Activated CD4-positive, alpha-beta T cell treated with anti-CD3 and anti-CD28 coated beads, Interleukin-2, Interleukin-6, amounts not matched to agents 100 ng/mL and 50 ng/mL, durations not matched to agents 16 hours and 8 hours (primary cell): ENCODE measurements at places on chromosomes 7 and 10.

- DNase-seq: no peak
These were observed 576.1 kb upstream of the LRRTM3 start for GRCh38 chr10:66349726-66350125.

DNA sequence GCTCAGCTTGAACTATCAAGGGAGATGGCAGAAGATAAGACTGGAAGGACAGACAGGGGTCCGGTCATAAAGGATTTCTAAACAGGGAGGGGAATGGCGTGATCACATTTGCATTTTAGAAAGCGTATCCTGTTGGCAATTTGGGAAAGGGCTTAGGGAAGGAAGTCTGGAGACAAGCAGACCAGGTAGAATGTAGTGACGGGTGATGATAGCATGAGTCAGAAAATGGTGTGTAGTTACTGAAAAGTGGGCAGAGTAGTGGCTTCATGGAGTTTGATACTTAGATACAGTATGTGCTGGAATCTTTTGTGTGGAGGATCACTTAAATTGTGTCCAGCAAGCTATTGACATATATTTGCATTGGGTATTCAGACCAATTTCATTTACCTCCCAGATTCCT, 61.2 kb downstream of the LRGUK start:
- DNase-seq: no peak

GRCh38 chr10:75969031-75969430, 537.6 kb downstream of the LRMDA start:
- DNase-seq: no peak

- DNase-seq: no peak
These were observed 62.8 kb downstream of the ADARB2 start for GRCh38 chr10:1674501-1674900.

DNA sequence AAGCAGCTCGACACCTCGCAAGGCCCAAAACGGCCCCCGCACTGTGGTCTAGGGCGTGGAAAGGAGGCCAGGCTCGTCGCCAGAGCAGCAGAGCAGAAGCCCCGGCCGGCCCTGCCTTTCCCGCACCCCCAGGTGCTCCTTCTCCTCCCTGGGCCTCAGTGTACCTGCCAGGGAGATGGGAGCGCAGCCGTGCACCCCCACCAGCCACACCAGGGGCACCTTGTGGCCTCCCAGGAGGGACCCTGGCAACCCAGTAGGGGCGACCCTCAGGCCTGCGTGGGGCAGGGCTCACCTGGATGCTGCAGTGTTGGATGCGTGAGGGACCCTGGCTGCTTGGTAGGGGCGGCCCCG, 9.5 kb downstream of the PDGFA start:
- DNase-seq: no peak

DNA sequence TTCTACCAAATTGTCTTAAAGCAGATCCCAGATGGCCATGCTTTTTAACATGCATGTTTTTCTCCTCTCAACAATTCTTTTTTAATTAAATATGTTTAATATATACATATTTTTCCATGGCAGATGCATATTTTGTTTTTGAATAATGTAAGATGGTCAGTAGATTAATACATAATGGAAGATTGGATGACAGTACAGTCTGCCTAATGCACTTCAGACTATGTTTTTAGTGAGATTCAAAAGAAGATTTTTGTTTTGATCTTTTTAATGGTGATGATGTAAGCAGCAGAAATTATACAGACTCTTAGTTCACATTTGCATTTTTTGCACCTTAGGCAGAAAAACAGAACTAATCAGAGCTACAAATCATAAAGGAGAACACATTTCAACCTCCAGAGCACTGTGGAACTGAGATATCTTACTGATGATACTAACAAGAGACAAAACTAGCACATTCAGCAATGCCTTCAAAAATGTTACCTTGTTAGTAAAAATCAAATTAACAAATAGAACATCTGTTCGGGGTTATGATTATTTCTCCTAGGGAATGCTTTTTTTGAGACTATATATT, 203.4 kb downstream of the PHF14 start:
- no peak for DNase-seq

DNA sequence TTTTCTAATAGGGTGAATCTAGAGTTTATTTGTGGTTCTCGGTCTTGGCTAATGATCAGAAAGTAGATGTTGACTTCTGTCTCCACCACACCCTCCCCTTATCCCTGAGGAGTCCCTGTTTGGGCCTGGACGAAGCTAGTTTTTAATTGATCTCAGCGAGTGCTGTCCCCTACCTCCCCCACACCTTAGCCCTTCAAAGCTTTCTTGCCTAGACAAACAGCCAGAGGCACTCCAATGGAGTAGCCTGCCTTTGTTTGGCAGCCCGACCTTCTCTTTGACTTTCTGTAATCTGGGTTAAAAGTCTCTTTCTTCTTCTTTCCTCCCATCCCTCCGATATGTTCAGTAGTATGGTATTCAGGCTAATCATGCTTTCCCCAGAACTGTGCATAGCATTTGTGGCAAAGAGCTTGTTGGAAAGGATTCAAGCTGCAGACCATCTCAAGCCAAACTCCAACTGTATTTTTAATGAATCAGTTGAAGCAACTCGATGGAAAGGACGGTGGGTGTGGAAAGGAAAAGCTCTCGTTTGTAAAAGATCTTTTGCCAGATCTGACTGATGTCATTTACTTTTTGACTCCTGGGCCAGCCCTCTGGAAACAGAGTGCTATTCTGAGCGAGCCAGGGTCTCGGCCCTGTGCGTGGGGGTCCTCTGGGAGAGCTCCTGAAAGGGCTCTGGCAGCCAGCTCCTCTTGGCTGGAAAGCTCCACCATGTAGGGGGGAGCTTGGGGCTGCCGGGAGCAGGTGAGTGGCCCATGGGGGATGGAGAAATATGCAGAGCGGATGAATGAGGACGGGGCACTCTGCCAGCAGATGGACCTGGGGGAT, 4.5 kb downstream of the FAM180A start:
- DNase-seq: no peak

DNA sequence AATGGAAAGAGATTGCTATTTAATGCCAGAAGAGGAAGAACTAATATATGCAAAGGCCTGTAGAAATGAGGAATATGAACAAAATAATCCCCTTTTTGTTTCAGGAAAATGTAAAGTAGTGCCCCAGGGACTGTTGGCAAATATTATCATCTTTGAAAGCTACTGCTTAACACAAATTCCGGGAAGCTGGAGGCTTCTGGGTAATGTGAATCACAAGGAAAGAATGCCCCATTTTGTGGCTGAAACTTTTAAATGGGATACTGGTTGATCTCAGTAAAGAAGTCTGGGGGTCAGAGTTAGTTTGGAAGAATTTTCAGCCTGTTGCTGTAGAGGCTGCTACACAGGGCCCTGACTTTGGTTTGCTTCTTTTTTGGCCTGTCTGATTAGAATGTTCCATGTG, 141.0 kb downstream of the PTEN start:
- DNase-seq: no peak

GRCh38 chr7:979886-980571, 3.0 kb upstream of the CYP2W1 start:
- DNase-seq: no peak

GRCh38 chr7:96837593-96837992, 127.9 kb upstream of the SEM1 start:
- peak; percentile 74 for DNase-seq

- DNase-seq: peak; percentile 36
These were observed 270.4 kb downstream of the HGF start for GRCh38 chr7:81499262-81500116.

- DNase-seq: no peak
These were observed 94.2 kb upstream of the CXCL12 start for GRCh38 chr10:44478876-44479705.

- DNase-seq: no peak
These were observed 448.8 kb downstream of the LRMDA start for GRCh38 chr10:75880031-75880775.

- no peak for DNase-seq
These were observed 1.3 kb upstream of the ECHDC3 start for GRCh38 chr10:11740907-11741306.

- DNase-seq: no peak
These were observed 518.1 kb upstream of the AKR1E2 start for GRCh38 chr10:4307910-4308309.

- no peak for DNase-seq
These were observed 314.4 kb upstream of the BMPER start for GRCh38 chr7:33590916-33591315.

DNA sequence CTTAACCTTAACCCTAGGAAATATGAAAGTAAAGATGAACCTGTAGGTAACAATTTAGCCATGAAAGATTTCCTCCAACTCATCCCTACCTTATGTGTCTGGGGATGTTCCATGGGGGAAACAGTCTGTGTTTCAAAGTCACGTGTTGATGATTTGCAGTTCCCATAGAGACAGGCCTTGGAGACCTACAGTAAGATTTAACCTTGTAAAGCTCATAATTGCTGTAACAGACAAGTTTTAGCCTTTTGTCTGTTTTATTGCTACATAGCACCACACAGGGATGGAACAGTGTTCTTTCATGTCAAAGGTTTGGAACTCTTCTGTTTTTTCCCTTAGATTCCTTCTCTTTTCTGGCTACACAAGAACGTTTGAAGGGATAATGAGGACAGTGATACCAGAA, 35.2 kb upstream of the ITGA8 start:
- DNase-seq: no peak

GRCh38 chr10:111273635-111274034, 196.8 kb downstream of the ADRA2A start:
- no peak for DNase-seq

GRCh38 chr10:61456095-61456789, 3.1 kb upstream of the TMEM26 start:
- DNase-seq: no peak

GRCh38 chr7:22664988-22665798, 61.8 kb upstream of the IL6 start:
- DNase-seq: no peak

GRCh38 chr7:55592492-55592891, 20.2 kb upstream of the VOPP1 start:
- DNase-seq: no peak

DNA sequence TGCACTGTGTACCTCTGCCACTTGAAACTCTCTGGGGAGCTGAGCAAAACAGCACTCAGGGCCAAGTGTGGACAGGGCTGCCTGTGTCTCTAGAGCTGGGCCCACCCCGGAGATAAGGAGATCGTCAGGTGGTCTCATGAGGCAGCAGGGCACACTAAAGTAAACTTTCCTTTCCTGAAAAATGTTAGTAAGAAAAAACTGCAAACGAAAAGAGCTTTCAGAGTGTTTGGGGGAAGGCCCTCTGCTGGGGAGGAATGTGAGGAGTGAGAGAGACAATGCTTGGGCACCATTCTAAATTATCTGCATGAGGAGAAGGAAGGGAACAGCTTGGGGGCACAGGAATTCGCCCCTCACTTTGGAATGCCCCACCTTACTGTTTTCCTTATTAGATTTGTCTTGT, 127.7 kb downstream of the ATXN7L1 start:
- DNase-seq: no peak

- DNase-seq: no peak
These were observed 165.7 kb upstream of the FZD1 start for GRCh38 chr7:91098566-91098965.
